ENCODE measurements at places on chromosomes 2 and 18. TPM values are rescaled to one million over a fixed set of nuclear protein-coding genes. Genes with fewer than 3 reads are reported as not detected.

The CCDC121 gene
- total RNA-seq = 1.3 TPM

The SPOPL gene
- total RNA-seq = 14.6 TPM

The RPRM gene
- total RNA-seq = not detected

The SETBP1 gene
- 6.2 TPM for total RNA-seq

The PLEKHB2 gene
- 117 TPM for total RNA-seq

The TRAK2 gene
- 28.7 TPM for total RNA-seq

The OR6B2 gene
- not detected for total RNA-seq

The MYO1B gene
- 61.7 TPM for total RNA-seq

The RIT2 gene
- total RNA-seq = not detected

The DTNA gene
- 9.1 TPM for total RNA-seq

The CD28 gene
- not detected for total RNA-seq

The CTLA4 gene
- not detected for total RNA-seq

The STEAP3 gene
- 2.1 TPM for total RNA-seq

The GALNT3 gene
- total RNA-seq = 0.32 TPM

The AOX1 gene
- total RNA-seq = 0.32 TPM

The MERTK gene
- total RNA-seq = 7.8 TPM

The SP140L gene
- 6.2 TPM for total RNA-seq

The GPR17 gene
- 0.30 TPM for total RNA-seq

The CNGA3 gene
- not detected for total RNA-seq

The IFIH1 gene
- 8.4 TPM for total RNA-seq

The SATB2 gene
- total RNA-seq = 0.32 TPM
